ENCODE measurements at places on chromosomes 5 and 9. TPM values are rescaled to one million over a fixed set of nuclear protein-coding genes. Genes with fewer than 3 reads are reported as not detected.

The IL9 gene
- polyA plus RNA-seq = not detected

The SHLD3 gene
- polyA plus RNA-seq = 2.8 TPM

The BTNL8 gene
- polyA plus RNA-seq = 0.14 TPM

The FBXO38 gene
- 11.7 TPM for polyA plus RNA-seq

The FAM81B gene
- 4.3 TPM for polyA plus RNA-seq

All from heart left ventricle (tissue), 16 donors.